ENCODE measurements at places on chromosomes 5 and 9. TPM values are rescaled to one million over a fixed set of nuclear protein-coding genes. Genes with fewer than 3 reads are reported as not detected.
A peak's percentile ranks its signal among the peaks of the same experiment; 100 is the strongest.

ARID3C gene
- not detected for total RNA-seq

C5orf58 gene
- total RNA-seq, result not detected

NIPAL4 gene
- total RNA-seq, result not detected

QRFP gene
- total RNA-seq, result not detected

FOXD4L4 gene
- not detected for total RNA-seq

ZNF474 gene
- total RNA-seq, result 0.48 TPM

GRCh38 chr9:115888131-115888530 lies 265.5 kb upstream of the PAPPA start:
- no peaks in the 10 kb centered on the region for H3K36me3 ChIP-seq
- H3K27me3 ChIP-seq, result no peaks in the 10 kb centered on the region
- no peak overlapping the region for H3K27ac ChIP-seq
- no peak overlapping the region for H3K4me3 ChIP-seq

DNA sequence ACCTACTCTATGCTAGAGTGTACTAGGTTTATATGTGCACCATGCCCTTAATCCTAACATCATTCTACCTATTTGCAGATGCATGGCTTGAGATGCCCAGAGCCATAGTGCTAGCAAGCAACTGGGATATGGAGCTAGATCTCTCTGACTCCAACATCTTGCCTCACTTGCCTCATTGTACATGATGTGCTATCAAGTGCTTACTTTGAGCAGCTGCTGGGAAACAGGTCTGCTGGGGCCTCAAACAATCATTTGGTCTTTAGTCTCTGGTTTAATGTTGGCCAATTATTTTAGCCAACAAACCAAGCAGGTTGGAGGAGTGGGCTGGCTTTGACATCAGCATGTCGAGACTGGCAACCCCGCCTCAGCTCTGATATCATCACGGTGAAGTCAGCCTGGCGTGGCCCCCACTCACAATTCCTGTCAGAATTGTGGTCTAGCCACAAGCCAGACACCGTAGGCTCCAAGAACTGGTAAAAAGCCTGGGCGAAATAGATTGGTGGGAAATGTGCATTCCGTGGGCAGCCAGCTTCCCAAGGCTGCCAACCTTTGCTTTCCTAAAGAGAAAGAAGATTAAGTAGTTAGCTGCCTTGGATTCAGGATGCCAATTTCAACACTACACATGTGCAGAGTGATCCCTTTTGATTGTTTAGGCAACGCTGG lies 21.1 kb upstream of the GAS1 start:
- DNase-seq, result no peak
- H3K27ac ChIP-seq, result no peak overlapping the region
- H3K4me1 ChIP-seq, result no peaks in the 10 kb centered on the region
- no peaks in the 10 kb centered on the region for H3K36me3 ChIP-seq

GRCh38 chr5:59583151-59583809 lies 310.2 kb downstream of the PDE4D start:
- no peak overlapping the region for H3K4me3 ChIP-seq
- DNase-seq, result no peak
- H3K27ac ChIP-seq, result no peak overlapping the region
- H3K4me1 ChIP-seq, result no peaks in the 10 kb centered on the region
- H3K27me3 ChIP-seq, result no peaks in the 10 kb centered on the region

- no peak for DNase-seq
- no peak overlapping the region for H3K27ac ChIP-seq
- H3K36me3 ChIP-seq, result no peaks in the 10 kb centered on the region
Observed at GRCh38 chr5:57824047-57824446, 341.4 kb upstream of the ACTBL2 start.

GRCh38 chr9:120350596-120350995 lies 229.4 kb downstream of the CDK5RAP2 start:
- H3K4me1 ChIP-seq, result peaks cover 10% of the 10 kb centered on the region
- H3K27me3 ChIP-seq, result no peaks in the 10 kb centered on the region
- no peak for DNase-seq
- H3K4me3 ChIP-seq, result no peak overlapping the region
- H3K27ac ChIP-seq, result no peak overlapping the region

DNA sequence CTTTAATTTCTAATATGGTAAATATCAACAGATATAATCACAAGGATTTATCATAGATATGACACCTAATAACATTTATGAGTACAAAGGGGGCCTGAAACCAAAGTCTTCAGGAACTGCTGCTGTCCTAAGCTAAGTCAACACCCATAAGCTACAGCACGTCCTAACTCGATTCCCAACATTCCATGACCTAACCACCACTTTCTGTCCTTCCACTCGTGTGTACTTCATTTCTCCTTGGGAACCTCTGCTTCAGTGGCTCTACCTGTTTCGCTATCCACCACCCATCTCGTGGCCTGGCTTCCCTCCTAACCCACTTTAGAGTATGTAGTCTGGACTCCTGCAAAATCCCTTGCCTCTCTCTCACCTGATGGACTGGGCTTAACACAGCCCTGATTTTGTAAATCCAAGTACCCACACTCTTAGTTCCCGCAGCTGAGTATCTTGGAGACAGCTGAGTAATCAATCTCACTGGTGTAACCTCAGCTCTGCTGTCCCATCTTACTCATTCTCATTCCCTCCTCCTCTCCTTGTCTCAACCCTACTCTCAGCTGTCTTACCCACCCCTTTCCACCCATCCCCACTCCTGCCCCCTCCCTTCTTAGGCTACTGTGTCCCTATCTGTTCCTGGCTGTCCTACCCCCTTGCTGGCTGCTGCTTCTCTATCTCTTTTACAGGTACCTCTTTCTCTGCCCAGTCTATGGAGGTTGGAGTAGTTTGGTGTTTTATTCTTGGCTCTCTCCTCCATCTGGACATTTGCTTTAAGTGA lies 101.8 kb downstream of the MAST4 start:
- H3K36me3 ChIP-seq, result no peaks in the 10 kb centered on the region
- no peaks in the 10 kb centered on the region for H3K27me3 ChIP-seq
- no peak overlapping the region for H3K4me3 ChIP-seq
- H3K4me1 ChIP-seq, result no peaks in the 10 kb centered on the region
- no peak overlapping the region for H3K27ac ChIP-seq

- DNase-seq, result no peak
- no peaks in the 10 kb centered on the region for H3K36me3 ChIP-seq
- no peaks in the 10 kb centered on the region for H3K4me1 ChIP-seq
- H3K27ac ChIP-seq, result no peak overlapping the region
- no peaks in the 10 kb centered on the region for H3K27me3 ChIP-seq
Observed at GRCh38 chr9:104293877-104294276, 199.8 kb downstream of the SMC2 start.

DNA sequence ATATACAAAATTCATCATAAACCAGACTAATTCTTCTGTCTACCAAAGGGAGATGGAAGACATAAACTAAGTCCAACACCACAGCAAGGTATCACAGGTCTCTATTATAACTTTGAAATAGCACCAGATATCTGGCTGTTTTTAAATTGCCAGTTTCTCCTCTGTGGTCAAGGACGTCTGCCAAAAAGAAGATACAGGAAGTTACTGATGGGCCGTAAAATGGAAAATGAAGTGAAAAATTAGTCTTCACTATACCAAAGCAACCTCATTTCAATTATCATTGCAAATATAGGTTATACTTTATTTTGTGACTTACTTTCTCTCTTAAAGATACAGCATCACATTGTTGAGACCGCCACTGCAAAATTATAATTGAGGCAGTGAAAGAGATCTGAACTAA lies 225.5 kb downstream of the NDUFS4 start:
- no peaks in the 10 kb centered on the region for H3K36me3 ChIP-seq
- no peaks in the 10 kb centered on the region for H3K4me1 ChIP-seq

GRCh38 chr5:144460600-144460999 lies 289.9 kb downstream of the KCTD16 start:
- H3K27me3 ChIP-seq, result no peaks in the 10 kb centered on the region
- no peaks in the 10 kb centered on the region for H3K4me1 ChIP-seq
- H3K36me3 ChIP-seq, result no peaks in the 10 kb centered on the region
- no peak overlapping the region for H3K4me3 ChIP-seq
- DNase-seq, result no peak
- H3K27ac ChIP-seq, result no peak overlapping the region

GRCh38 chr9:136122425-136123383 lies 4.0 kb upstream of the TMEM250 start:
- peak; percentile 74 for DNase-seq
- no peaks in the 10 kb centered on the region for H3K36me3 ChIP-seq
- H3K27me3 ChIP-seq, result peaks cover 6% of the 10 kb centered on the region
- H3K27ac ChIP-seq, result no peak overlapping the region
- H3K4me1 ChIP-seq, result peaks cover 14% of the 10 kb centered on the region

GRCh38 chr9:89446261-89446960 lies 51.5 kb downstream of the SEMA4D start:
- no peaks in the 10 kb centered on the region for H3K27me3 ChIP-seq
- no peak for DNase-seq
- no peaks in the 10 kb centered on the region for H3K36me3 ChIP-seq

GRCh38 chr5:166338801-166339200 lies 1952.6 kb upstream of the WWC1 start:
- no peaks in the 10 kb centered on the region for H3K27me3 ChIP-seq
- DNase-seq, result no peak
- no peak overlapping the region for H3K27ac ChIP-seq
- no peak overlapping the region for H3K4me3 ChIP-seq
